Testis (tissue), 5 donors: ENCODE measurements at places on chromosomes 12 and 14.

DNA sequence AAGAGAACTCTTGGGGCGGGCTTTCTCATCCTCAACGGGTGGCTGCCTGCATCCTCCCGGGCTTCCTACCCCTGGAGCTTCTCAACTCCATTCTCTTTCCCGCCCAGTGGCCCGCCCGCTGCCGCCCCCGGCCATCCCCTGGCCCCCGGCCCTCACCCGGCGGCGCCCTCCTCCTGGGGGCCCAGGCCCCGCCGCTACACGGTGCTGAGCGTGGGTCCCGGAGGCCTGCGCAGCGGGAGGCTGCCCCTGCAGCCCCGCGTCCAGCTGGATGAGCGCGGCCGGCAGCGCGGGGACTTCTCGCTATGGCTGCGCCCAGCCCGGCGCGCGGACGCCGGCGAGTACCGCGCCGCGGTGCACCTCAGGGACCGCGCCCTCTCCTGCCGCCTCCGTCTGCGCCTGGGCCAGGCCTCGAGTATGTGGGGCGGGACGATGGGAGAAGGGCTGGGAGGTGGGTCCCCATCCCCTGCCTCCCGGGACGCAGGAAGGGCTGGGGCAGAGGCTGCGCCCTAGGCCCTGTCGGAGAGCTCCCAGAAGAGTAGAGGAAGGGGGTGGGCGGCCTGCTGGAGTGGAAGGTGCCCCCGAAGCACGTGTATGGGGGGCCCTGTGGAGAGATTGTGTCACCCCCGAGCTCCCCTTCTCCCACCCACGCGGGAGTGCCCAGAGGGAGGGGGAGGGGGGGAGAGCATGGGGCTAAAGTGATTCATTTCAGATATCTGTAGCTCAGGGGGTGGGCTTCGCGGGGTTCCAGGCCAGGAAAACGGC is 1.5 kb downstream of the LAG3 start:
- no peak for DNase-seq

GRCh38 chr12:58801986-58802385 is 118.3 kb downstream of the LRIG3 start:
- DNase-seq: no peak

DNA sequence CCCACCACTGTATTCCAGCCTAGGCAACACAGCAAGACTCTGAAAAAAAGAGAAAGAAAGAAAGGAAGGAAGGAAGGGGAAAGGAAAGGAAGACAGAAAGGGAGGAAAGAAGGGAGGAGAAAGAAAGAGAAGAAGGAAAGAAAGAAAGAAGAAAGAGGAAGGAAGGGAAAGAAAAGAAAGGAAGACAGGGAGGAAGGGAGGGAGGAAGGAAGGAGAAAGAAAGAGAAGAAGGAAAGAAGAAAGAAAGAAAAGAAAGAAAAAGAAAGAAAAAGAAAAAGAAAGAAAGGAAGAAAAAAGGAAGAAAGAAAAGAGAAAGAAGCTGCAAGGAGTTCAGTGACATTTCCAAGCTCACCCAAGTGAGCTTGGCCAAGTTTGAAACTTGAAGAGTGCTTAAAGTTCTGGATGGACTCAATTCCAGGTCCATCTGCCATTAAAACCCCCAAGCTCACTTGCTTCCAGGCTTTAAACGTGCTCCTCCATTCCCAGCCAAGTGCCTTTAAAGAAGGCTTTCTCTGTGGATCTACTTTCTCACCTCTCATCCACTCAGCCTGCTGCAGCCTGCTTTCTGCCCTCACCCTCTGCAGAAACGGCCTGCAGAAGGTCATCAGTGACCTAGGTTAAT is 101.5 kb downstream of the VCPKMT start:
- no peak for DNase-seq

GRCh38 chr14:33457617-33458016 is 493.3 kb downstream of the EGLN3 start:
- no peak for DNase-seq

- DNase-seq: no peak
These were observed 72.0 kb downstream of the PPP2R5E start for GRCh38 chr14:63470962-63471793.

GRCh38 chr14:78788467-78789360 is 618.5 kb downstream of the NRXN3 start:
- DNase-seq: no peak

DNA sequence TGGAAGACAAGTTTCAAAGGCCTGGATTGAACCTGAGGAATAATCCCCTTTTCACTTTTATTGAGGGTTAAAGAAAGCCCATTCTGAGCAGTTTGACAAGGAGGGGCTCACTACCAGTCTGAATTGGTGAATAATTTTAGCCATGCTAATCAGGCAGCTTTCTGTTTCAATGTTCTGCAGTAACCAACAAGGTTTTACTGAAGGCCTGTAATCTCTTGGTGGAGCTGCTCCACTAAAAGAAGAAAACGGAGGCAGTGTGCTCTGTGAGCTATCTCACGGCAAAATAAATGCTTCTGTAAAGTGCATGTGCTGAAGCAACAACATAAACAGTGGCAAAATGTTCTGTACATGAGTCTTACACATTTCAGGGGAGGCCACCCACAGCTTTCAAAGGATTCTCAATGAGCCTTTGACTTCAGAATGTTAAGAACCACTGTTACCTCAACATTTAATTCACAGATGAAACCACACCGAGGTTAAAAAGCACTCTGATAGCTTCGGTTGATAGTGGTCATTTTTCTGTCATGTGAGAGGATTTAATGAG is 111.2 kb downstream of the LRIG3 start:
- no peak for DNase-seq

DNA sequence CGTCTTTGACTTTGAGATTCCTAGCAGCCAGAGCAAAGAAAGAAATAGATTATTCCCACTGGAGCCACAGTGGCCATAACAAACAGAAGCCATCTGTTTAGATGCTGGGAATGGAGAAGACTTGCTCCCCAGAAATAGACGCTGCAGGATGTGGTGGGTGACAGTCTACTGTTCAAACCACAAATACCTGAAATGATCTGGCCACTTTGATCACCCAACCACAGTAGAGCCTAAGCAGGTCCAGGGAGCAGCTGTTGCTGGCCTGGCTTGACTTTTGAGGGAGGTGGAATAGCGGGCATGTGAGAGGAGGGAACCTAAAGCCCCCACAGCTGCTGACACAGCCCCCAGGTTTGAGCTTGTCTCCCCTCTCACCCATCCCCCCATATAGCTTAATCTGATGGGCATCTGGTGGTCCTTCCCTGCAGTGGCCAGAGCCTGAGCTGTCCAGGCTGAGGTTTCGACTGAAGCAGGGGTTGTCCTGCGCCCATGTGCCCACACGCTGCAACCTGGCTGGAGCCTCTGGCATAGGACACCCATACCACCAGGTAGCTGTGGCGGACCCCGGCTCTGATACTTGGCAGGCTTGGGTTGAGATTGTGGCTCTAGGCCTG is 38.7 kb downstream of the SH2B3 start:
- no peak for DNase-seq
